ENCODE measurements at places on chromosomes 7 and 10.

DNA sequence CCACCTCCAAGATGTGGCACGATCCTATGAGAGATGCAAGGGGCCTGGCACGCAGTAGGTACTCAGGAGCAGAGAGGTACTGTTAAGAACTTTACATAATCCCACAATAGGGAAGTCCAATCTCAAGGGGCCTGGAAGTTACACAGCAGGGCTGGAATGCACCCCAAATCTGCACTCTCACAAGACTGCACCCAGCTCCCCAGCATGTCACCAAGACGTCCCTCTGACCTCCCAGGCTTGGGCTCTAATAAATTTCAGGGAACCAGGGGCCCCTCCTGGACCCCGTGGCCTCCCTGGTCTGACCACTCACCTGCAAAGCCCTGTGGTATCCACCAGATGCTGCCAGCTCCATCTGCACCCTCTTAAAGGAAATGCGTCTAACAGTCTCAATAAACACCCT, 94.9 kb downstream of the OAT start:
- no peak for DNase-seq

- no peak for DNase-seq
Observed at GRCh38 chr10:66455304-66455703, 470.5 kb upstream of the LRRTM3 start.

GRCh38 chr10:95247200-95247880, 43.5 kb downstream of the PDLIM1 start:
- DNase-seq, result no peak

- DNase-seq, result no peak
Observed at GRCh38 chr10:61836888-61837754, 64.4 kb upstream of the ARID5B start.

GRCh38 chr10:22016046-22016705, 12.6 kb upstream of the DNAJC1 start:
- DNase-seq, result no peak

GRCh38 chr7:112630565-112630964, 149.8 kb downstream of the LSMEM1 start:
- no peak for DNase-seq

- peak; percentile 61 for DNase-seq
Observed at GRCh38 chr10:103660364-103661197, 167.1 kb downstream of the NEURL1 start.

DNA sequence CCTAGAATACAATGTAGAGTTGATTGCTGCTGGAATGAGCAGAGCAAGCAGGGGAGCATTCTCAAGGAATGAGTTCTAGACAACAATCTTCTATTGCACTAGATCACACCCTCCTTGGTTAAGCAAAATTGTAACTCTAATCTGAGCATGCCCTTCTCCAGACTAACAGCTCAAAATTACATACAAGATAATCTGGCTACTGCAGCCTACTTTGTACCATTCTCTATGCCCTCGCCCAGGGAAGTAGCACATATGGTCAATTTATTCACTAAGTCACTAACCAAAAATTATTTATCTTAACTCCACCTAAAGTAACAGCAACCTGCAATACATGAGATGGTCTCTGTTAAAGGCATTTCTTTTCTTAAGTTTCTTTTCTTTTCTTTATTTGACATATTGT, 42.5 kb upstream of the KCTD7 start:
- no peak for DNase-seq

- peak; percentile 44 for DNase-seq
Observed at GRCh38 chr7:74288034-74288881, 949 bp upstream of the CLIP2 start.

- DNase-seq, result no peak
Observed at GRCh38 chr7:100880645-100881044, 5.7 kb downstream of the SRRT start.

DNA sequence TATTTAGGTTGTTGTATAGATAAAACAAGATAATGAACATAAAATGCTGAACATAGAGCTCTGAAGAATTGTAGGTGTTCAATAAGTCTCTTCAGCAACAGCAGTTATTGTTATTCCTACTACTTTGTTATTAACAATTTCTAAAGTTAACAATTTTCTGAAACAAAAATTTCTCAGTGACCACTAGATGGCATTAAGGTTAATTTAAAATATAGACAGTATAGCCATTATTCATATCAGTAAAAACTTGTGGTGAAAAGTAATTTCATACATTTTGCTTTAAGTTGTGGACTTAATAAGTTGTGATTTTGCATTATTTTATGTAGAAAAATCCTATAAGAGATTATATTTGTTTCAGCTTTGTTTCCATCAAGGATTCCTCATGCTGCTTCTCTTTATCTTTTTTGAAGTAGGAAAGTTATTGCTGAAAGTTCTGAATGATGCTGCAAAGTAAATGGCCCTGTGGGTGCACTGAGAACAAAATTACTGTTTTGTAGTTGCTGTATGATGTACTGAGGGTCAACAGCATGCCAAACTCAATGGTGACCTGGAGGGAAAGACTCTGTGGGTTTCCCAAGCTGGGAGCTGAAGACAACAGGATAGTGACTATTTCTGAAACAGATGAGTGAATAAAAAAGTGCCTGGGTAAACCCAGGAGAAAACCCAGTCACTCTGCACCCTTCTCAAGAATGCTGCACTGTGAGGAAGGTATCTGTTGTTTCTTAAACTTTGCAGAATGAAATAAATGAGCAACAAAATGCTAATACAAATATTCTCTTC, 253.6 kb downstream of the KIF20B start:
- no peak for DNase-seq

DNA sequence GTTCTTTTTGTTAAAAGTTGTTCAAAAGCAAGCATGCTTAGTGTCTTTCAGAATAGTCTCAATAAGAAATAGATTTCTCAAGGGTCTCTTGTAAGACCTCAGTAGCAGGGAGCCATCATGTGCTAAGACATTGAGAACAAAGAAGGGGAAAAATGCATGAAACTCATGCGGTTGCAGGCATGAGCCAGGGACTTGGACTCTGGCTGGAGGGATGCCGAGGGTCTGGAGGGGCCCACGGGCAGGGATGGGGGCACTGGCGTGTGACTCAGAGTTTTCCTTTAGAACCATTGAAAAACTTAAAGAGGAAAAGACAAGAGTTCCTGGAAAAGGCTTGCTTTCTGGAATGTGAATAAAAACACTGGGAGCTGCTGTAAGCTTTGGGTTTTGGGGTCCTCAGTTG, 253.3 kb downstream of the CCDC3 start:
- no peak for DNase-seq

DNA sequence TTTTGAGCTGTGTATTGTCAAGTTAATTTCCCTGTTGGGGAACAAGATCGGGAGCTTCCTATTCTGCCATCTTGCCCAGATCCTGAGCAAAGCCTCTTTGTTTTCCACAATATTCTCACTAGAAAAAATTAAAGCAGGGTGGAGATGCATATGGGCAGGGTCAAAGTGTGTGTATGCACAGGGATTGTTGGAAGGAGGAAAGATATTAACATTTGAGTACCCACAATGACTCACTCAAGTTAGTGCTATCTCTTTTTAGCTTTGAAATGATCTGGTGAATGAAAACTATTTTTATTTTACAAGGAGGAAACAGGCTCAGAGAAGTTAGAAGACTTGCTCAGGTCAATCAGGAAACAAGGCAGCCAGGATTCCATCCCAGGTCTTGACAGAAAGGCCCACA, 6.7 kb upstream of the BTBD16 start:
- DNase-seq, result no peak

DNA sequence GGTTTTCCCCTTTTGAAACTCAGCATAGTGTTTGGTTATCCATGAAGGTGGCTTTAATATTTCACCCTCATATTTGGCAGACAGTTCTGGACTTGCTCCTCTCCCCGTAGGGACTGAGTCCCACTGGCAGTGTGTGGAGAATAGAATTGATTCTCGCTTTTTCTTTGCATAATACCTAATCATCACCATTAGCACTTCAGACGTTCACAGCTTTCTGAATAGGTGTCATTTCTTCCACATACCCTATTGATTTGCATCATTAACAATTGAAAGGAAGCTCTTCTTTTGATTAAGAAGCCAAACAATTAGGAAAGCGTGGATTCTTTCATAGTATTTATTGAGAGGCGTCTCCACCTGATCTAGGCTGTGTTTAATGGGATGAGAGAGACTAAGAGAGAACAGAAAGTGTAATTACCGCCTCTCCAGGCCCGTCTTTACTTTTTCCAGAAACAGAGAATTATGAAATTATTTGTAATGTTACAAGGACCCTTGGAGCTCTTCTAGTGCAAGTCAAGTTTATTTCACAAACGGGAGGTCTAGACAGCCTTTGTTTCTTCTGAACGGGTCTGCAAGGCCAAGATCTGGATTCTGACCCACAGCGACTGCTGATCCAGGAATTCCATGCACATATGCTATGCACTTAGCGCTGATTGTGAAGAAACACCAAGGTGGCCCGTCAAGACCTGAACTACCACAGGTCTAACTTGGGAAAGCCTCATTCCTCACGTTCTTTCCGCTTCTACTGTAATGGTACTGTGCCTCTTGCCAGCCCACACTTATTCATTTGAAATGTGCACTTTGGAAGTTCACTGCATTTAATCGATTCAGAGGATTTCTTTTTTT, 249.9 kb upstream of the C7orf33 start:
- DNase-seq, result no peak

GRCh38 chr10:32077896-32078485, 21.8 kb upstream of the KIF5B start:
- DNase-seq, result no peak

GRCh38 chr7:152674860-152675758, 832 bp downstream of the XRCC2 start:
- DNase-seq, result no peak

- DNase-seq, result no peak
Observed at GRCh38 chr10:128304271-128304670, 178.0 kb upstream of the MKI67 start.

DNA sequence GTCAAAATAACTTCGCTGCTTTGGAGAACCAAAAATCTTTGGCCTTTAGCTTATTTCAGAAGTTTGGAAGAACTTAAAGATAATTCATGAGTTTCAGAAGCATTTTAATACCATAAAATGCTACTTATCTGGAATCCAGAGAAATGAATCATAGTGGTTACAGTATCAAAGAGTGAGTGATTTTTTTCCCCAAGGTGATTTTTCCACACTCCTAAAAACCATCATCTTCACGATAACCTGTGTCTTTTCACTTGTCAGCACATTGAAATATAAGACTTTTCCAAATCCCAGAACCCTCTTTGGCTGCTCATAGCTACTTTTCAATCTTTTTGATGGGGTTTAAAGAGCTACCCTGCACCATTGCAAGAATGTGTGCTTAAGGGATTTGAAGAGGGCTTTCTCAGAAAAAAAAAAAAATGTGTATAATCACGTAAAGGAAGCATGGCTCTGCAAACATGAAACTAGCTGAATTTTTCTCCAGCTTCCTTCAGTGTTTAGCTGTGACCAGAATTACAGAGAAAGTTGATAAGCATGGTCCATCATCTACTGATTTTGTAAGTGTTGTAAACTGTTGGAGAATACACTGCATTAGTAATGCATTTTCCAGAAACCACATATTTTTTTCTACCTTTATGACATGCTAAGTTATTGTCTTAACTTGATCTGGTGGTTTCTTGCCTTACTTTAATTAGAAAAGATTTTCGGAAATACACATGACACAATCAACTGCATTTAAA, 134.9 kb downstream of the BICC1 start:
- no peak for DNase-seq

DNA sequence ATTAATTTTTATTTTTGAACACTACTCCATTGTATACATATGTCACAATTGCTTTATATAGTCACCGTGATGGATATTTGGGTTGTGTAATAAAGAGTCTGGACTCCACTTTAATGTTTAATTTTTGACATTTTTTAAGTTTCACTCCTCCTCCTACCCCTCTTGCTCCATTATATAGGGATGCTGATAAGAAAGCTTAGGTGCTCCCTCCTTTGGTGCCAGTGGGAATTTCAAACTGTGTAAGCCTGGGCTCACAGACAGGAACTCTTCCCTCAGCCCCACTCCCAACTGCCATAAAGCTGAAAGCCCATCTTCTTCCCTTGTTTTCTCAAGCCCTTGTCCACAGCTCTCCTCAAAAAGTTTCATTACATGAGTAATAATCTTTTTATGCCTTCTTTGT, 47.6 kb downstream of the TWIST1 start:
- DNase-seq, result no peak

- DNase-seq, result no peak
Observed at GRCh38 chr10:58894929-58895328, 281.5 kb upstream of the PHYHIPL start.

DNA sequence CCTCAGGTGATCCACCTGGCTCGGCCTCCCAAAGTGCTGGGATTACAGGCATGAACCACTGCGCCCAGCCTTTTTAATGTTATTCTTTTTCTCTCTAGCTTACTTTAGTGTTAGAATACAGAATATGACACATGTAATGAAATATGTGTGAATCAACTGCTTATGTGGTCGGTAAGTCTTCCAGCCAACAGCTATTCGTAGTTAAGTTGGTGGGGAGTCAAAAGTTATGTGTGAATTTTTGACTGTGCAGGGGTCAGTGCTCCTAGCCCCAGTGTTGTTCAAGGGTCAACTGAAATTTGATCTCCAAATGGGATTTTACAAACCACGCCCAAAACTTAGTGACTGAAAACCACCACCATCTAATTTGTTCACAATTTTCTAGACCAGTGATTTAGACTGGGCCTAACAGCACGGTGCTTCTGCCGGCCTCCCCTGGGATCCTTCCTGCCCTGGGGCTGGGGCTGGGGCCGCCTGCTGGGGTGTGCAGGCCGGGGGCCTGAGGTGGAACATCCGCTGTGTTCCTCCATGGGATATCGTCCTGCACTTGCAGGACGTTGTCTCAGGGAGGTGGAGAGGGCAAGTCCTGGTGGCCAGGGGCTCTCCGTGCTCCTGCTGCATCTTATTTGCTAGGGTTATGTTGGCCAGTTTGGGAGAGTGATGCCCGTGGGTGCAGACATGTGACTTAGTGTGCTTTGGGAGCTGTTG, 24.5 kb upstream of the GRB10 start:
- no peak for DNase-seq

DNA sequence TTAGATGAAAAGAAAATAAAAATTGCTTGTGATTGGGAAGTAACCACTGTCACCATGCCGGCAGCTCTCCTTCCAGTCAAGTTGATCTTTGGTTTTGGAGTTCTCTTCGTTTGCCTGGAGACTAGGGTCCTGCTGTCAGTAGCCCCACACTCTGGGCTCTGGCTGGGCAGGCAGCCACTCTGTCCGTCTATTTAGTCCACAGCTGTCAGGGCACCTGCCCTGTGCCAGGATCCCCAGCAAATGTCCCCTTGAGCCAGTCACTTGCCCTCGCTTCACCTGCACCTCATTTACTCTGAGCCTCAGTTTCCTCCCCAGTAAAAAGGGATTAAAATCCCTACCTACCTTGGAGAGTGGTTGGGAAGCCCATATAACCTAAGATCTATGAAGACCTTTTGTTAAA, 55.5 kb downstream of the PAX2 start:
- no peak for DNase-seq

GRCh38 chr10:117689566-117689965, 147.0 kb downstream of the EMX2 start:
- no peak for DNase-seq

- DNase-seq, result no peak
Observed at GRCh38 chr10:76296957-76297356, 865.5 kb downstream of the LRMDA start.

DNA sequence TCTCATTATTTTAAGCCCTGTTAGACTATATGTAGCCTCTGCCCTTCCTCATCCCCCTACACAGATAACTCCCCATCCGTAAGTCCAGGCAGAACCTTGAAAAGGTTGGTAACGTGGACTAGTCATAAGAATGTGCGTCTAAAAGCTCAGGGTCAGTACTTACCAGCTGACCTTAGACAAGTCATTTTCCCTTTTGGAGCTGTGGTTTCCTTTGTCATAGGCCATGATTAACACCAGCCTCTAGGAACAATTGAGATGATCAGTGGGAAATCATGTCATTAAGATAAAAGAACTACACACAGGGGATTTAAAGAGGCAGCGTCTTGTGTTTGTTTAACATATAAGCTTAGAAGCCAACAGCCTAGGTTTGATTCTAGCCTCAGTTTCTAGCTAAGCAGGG, 6.9 kb upstream of the UNC5B start:
- DNase-seq, result no peak
